Endothelial cell of umbilical vein (primary cell): ENCODE measurements at places on chromosomes 11 and 22.
A peak's percentile ranks its signal among the peaks of the same experiment; 100 is the strongest.

DNA sequence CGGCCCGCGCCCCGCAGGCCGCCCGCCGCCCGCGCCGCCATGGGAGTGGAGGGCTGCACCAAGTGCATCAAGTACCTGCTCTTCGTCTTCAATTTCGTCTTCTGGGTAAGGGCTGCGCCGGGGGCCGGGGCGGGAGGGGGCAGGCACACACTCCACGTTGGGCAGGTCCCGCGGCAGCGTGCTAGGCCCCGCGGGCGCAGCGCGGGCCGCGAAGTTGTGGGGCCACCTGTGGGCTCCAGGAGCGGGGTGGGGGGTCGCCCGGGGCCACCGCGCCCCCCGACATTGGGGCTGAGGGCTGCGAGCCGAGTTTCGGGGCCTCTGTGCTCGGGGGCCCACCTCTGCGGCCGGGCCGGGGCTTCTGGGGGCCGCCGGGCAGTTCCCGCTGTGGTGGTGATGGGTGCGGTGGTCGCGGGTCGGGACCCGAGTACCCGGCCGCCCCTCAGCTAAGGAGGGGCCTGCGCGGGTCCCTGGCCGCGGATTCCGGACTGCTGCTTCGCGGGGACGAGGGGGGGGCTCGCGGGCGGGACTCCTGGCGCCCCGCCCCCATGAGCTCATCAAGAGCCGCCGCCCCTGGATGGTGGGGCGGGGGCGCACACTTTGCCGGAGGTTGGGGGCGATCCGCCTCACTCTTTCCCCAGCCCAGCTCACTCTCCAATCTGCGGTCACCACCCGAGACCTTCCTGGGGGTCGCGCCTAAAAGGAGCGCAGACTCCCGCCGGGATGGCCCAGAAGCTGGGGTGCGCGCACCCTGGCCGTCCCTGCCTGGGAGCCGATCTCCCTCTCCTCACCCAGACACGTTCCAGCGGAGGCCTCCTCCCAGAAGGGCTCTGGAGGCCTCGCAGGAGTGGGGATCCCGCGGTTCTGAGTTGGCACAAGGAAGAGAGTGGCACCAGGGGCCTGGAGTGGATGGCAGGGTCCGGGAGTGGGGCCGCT lies 667 bp downstream of the CD81 start:
- DNase-seq, result peak; percentile 58

- peak; percentile 7 for DNase-seq
These were observed 344.7 kb downstream of the BUD13 start for GRCh38 chr11:116427903-116428637.

GRCh38 chr11:12707500-12707880 lies 33.3 kb downstream of the TEAD1 start:
- no peak for DNase-seq

DNA sequence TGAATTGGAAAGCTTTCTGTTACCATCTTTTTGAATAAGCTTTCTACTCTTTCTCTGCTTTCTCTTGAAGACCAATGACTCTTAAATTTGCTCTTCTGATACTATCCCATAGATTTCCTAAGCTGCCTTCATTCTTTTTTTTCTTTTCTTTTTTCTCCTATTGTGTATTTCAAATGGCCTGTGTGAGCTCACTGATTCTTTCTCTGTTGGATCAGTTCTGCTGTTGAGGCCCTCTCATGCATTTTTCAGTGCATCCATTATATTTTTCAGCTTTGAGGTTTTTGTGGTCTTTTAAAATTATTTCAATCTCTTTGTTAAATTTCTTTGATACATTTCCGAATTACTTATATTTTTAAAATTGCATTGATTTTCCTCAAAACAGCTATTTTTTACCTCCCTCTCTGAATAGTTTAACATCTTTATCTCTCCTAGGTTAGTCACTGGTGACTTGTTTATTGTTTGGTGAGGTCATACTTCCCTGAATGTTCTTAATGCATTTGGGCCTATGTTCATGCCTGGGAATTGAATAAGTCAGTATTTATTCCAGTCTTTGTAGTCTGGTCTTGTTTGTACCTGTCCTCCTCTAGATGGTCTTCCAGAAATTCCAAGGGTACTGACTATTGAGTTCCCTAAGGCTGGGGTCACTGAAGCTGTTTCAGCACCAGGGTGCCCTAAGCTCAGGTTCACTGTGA lies 110.6 kb upstream of the SERPIND1 start:
- DNase-seq, result no peak

- no peak for DNase-seq
These were observed 8.0 kb downstream of the TMPRSS6 start for GRCh38 chr22:37101311-37102066.

GRCh38 chr11:73306069-73306841 lies 1.8 kb upstream of the ARHGEF17 start:
- no peak for DNase-seq

- no peak for DNase-seq
These were observed 165.8 kb upstream of the B3GAT1 start for GRCh38 chr11:134577751-134578395.

- DNase-seq, result peak; percentile 58
These were observed at the start of gene TESMIN for GRCh38 chr11:68751331-68751856. TESMIN (minus strand) TSS chr11:68751520; CDS start chr11:68750660, 860 bp downstream.

- peak; percentile 54 for DNase-seq
These were observed 4.2 kb upstream of the FXYD2 start for GRCh38 chr11:117828611-117829368.

DNA sequence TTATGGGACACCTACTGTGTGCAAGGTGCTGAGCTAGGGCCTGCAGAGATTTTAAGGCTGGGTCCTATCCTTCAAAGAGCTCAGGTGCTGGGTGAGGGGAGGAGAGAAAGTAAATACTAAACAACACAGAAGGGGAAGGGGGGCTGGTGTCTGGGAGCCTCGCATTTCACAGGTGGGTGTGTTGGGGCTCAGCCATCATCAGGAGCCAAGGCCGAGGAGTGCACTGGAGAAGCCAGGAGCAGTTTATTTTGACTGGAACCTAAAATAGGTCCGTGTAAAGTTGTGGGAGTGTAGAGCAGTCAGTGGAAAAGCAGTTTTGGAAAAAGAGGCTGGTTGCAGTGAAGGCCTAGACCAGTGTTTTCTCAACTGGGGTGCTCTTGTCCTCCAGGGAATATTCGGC lies 17.5 kb downstream of the NECTIN1 start:
- DNase-seq, result no peak

DNA sequence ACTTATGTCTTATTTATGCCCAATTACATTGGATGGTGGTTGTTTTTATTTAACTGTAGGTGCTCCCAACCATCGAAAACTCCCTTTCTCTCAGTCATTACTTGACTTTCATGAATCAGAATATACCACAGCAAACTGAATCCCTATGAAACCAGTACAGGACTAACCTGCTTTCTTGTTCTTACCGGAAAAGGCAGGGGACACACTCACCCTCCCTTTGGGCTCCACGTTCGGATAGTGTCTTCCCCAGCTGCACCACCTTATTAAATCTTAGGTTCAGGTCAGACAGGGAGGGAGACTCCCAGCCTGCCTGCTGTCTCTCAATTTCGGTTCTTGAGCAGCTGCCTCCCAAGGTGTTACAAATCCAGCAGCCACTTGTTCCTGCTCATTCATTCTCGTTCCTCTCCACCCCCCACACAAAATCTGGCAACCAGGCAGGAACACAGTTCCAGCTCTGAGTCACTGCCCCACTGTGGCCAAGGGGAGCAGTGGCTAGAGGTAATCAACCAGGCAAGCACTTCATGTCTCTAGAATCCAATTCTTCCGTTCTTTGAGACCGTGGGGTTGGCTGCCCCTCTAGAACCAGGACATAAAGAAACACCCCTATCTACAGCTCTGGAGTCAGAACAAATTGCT lies 133.0 kb downstream of the PLEKHA7 start:
- no peak for DNase-seq

DNA sequence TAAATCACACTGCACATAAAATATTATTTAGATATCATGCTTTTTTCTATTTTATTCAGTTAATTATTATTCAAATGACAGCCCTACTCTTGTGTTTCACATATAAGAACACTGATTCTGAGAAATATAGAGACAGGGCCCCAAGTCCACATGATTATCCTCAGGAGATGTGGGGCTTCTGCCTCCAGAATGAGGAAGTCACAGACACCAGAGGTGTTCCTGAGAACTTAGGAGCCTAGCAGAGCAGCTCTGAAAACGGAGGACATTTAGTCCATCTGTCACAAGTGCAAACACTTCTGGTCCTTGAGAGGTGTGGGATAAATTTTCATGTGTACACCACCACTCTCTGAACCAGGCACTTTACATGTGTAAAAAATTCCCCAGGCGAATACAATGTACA lies 26.2 kb downstream of the TRIM66 start:
- no peak for DNase-seq

- DNase-seq, result no peak
These were observed 78.7 kb downstream of the PIWIL3 start for GRCh38 chr22:24695561-24696511.

DNA sequence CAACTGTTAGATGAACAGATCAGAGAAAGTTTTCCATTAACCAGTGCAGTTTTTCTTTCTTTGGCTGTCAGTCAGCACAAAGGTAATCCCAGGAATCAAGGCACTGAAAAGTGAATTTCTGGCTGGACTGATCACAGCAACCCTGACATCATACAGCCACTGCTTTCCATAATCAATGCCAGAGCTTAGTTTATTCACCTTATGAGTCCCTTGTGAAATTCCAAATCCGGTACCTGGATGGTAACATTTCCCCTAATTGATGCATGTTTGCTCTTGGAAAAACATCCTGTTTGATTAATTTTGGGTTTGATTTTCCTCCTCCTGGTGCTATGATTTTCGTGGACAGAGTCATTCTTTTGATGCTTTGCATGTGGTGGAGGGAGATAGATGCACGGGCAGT lies 319.8 kb downstream of the INSC start:
- no peak for DNase-seq

- DNase-seq, result no peak
These were observed 28.5 kb upstream of the PAK1 start for GRCh38 chr11:77502346-77502905.

- DNase-seq, result peak; percentile 66
These were observed 35.1 kb downstream of the RRP8 start for GRCh38 chr11:6568191-6568918.

DNA sequence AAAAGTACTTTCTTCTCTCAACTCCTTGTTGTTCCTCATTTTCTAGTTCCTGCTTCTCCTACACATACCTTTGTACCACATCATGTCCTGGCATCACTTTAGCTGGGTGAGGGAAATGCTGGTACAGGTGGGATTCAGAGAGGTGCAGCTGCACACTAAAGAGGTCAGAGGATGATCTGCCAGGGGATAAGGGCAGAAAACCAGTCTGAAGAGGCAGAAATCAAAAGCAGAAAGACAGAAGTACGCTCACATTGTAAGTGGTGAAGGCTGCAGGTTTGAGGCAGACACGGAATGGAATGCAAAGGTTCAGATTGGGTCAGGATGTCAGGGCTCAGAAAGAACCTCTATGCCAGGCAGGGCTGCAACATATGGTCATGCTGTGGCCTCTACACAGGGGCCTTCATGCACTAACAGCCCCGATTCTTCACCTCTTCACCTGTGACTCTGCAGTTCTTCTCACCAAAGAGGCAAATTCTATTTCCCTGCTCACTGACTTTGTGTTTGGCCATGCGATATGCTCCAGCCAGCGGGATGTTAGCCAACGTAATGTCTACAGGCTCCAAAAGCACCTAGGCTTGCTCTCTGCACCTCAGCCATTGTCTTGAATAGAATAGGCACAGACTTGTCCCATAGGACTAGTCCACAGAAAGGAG lies 373.7 kb downstream of the NXPE2 start:
- no peak for DNase-seq

GRCh38 chr11:126834573-126834972 lies 166.0 kb downstream of the KIRREL3 start:
- no peak for DNase-seq

- peak; percentile 25 for DNase-seq
These were observed 49.3 kb downstream of the SCUBE1 start for GRCh38 chr22:43293655-43294392.

DNA sequence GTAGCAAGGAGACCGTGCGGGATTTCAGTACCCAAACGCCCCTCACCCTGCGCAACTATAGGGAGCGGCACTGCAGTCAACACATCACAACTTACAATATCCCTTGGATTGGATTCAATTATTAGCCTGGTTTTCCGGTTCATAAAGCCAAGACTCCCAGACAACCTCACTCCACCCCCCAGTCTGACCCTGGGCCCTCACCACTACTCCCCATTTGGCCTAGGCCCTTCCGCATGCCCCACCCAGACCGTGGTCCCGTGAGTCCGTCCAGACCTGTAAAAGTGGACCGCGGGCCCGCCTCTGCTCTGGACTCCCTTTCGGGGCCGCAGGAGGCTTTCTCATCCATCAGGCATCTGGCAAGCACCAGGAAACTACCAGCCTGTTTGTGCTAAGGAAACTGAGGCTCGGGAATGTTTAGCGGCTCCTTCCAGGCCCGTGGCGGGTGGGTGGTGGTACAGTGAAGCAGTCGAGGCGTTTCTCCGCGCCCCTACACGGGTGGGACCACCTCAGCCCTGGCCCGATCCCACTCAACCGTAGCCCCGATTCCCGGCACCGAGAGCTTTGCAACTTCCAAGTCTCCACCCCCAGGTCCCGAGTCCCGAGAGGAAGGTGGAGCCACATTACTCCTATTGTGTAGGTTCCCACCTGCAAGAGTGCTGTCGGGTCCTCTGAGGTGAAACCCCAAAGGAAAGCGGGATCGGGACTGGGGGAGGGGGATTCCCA lies 679 bp upstream of the DPP3 start:
- DNase-seq, result no peak

- DNase-seq, result peak; percentile 40
These were observed 1.6 kb downstream of the APOL2 start for GRCh38 chr22:36237462-36238372.

DNA sequence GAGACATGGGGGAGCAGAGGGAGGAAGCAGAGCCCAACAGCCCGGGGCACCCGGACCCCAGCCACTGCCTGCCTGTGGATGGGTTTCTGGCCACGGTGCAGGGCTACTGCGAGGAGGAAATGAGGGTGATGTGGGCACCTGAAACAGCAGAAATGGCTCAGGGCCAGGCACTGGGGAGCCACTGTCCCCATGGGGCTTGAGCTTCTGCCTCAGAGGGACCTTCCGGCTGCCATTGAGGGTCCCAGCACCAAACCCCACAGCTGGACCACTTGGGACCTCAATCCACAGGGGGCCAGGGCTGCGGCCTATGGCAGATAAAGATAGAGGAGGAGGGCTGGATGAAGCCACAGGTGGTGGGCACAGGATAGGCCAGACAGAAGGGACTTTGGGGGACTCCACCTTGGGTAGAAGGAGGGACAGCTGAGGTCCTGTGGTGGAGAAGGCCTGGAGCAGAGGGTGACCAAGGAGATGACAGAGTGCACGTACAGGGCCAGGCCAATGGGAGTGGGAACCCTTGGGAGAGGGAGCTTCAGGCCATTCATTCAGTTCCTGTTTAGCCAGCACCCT lies 48.3 kb downstream of the NFAM1 start:
- DNase-seq, result no peak

DNA sequence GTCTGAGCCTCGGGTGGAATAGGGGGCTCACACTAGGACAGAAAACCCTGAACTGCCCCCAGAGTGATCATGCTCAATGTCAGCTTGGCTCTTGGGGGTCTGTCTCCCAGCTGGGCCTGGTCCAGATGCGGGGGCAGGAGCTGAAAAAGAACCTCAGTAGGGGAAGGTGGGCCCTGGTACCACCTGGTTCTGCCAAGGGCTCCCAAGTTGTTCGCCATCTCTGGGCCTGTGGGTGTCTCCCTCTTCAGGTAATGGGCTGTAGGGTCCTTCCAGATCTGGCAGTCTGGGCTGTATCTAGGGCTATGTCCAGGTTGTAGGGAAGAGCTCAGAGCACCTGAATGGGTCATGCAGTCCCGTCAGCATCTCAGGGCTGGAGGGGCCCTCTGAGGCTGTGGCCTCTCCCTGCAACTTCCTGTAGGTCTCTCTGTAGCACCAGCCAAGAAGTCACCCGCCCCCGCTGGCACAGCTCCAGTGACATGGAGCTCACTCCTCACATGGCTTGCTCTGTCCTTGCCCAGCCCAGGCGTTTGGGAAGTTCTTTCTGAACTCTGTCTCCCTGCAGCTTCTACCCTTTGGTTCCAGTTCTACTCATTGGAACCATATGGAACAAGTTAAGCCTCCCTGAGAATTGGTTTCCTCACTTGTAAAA lies 33.0 kb upstream of the SOX10 start:
- peak; percentile 37 for DNase-seq
